Activated T-cell treated with anti-CD3 and anti-CD28 coated beads, Interleukin-2, amount 50 U/mL, for 24 hours (primary cell): ENCODE measurements at places on chromosomes 3 and 15.
A peak's percentile ranks its signal among the peaks of the same experiment; 100 is the strongest.

DNA sequence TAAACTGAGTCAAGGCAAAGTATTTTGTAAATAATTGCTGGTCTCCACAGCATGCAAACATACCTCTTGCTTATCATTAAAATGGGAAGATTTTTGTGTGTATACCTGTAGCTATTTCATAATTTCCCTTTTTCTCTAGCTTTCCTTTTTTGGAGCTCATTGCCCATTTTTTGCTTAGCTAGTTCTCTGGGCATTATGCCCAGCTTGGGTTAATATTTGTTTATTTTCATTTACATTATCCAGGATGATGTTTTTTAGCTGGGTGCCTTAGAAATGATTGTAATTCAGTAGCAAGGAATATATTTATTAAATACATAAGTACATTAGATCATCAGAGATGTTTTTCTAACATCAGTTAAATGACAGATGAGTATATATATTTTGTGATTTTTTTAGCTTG is 1271.7 kb upstream of the GBE1 start:
- no peak overlapping the region for H3K27ac ChIP-seq
- H3K4me3 ChIP-seq: no peak overlapping the region
- H3K27me3 ChIP-seq: no peaks in the 10 kb centered on the region
- DNase-seq: no peak
- no peaks in the 10 kb centered on the region for H3K36me3 ChIP-seq
- no peaks in the 10 kb centered on the region for H3K4me1 ChIP-seq

DNA sequence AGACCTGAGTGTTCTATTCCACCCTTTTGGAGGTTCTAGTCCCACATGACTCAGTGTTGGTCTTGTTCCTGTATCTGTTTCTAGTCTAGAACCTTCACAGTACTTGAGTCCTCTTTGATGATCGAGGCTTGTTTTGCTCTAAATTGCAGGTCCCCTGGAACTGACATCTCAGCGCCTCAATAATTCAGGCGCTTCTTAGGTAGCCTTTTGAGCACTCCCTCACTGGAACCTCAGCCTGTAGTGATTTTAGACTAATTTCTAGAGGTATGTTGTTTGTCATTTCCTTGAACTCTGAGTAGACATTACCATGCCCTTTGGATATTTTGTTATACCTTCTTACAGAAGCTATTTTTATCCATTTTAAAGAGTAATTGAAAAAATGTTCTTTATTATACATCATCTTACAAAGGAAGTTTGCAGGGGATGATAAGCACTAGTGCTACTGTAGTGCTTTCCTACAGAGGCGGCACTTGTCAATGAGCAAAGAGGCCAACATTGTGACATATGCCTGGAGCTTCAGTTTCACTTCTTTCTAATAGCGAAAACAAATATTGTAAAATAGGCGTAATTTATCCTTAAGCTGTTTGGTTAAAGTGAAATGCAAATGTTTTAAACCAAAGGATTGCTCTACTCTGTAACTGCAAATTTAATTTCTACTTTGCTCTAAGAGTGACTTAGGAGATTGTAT is 75.7 kb downstream of the EFL1 start:
- DNase-seq: no peak
- H3K27me3 ChIP-seq: no peaks in the 10 kb centered on the region
- H3K4me1 ChIP-seq: no peaks in the 10 kb centered on the region

DNA sequence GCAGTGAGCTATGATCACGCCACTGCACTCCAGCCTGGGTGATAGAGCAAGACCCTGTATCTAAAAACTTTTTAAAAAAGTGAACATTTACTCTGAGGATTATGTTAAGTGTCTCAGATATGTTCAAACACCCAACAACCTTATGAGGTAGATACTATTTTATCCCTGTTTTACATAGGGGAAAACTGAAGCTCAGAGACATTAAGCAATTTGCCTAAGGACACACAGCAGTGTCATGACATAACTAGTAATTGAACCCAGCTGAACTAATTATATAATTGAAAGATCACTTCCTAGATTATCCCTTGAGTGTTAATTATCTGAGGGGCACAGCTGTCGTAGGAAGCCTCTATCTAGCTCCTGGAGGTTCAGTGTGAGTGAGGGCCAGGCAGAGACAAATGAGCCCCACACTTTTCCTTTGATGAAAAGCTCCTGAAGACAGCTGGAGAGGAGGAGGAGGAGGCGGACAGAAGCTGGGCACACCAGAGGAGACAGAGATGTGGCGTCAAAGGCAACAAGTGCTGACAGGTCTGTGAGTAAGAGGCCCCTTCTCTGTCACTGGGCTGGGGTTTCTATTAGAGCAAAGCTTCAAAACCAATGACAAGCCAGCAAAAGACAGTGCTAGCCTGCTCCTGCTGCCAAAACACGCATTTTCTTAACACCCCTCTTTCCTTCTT is 20.5 kb downstream of the TRH start:
- no peaks in the 10 kb centered on the region for H3K4me1 ChIP-seq
- no peaks in the 10 kb centered on the region for H3K36me3 ChIP-seq
- H3K4me3 ChIP-seq: no peak overlapping the region
- peaks cover 31% of the 10 kb centered on the region for H3K27me3 ChIP-seq

DNA sequence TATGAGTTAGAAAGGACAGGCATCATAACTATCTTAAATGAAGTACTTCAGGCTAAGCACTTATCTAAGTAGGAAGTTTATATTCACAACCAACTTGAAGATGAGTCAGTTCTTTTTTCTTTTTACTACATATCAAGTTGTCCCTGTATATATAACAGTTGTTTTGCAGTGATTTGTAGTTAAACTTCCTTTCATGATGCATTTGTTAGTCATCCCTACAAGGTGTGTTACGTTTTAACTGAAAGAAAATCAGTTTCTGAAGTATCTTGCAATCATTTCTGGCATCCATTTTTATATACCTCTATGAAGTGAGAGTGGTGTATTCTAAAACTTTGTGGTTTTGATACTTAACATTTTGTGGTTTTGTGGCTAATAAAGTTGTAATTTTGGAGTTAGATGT is 46.1 kb downstream of the ZFAND6 start:
- no peaks in the 10 kb centered on the region for H3K27me3 ChIP-seq
- H3K4me1 ChIP-seq: peaks cover 56% of the 10 kb centered on the region
- DNase-seq: no peak
- H3K4me3 ChIP-seq: no peak overlapping the region
- H3K36me3 ChIP-seq: peaks cover 17% of the 10 kb centered on the region

DNA sequence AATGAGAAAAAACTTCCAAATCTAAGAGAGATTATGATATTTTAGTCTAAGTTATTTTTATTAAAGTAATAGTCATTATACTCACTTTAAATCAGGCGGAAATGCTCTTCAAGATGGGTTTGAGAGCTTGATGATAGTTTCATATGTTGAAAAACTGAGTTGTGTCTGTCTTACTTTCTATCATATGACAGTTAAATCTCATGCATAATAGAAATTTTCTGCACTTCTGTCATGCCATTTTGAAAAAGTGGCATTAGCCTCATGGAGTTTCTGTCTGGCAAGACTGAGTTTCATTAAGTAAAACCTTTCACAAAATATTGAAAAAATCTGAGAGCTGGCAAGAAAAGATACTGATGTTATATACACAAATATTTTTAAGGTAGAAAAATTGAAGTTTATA is 511.8 kb downstream of the EPHA3 start:
- H3K4me3 ChIP-seq: no peak overlapping the region
- no peaks in the 10 kb centered on the region for H3K4me1 ChIP-seq
- no peaks in the 10 kb centered on the region for H3K27me3 ChIP-seq
- no peak for DNase-seq
- no peaks in the 10 kb centered on the region for H3K36me3 ChIP-seq
- no peak overlapping the region for H3K27ac ChIP-seq

- H3K4me3 ChIP-seq: no peak overlapping the region
- H3K27ac ChIP-seq: no peak overlapping the region
- H3K36me3 ChIP-seq: peaks cover 18% of the 10 kb centered on the region
- no peak for DNase-seq
Observed at GRCh38 chr3:126746395-126747177, 42.5 kb downstream of the CHCHD6 start.

DNA sequence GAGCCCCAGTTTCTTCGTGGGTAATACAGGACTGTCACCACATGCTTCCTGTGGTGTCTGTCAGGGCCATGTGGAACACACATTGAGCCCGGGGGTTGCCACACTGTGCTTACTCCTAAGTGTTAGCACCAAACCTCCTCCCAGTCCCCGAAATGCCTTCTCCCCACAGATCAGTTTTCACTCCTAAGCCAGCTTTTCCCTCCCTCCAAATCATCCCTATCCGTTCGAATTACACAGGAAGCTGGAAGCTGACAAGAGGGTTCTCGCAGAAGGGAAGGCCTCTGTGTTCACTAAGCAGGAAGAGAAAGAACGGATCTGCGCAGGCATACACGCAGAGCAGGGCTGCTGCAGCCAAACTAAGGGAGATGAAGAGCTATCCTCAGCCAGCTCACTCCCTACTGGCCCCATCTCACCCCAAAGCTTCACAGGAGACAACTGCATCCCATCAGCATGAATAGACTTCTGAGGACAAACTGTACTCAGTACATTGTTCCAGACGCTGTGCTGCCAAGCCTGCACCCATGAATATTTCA is 32.3 kb downstream of the XXYLT1 start:
- H3K36me3 ChIP-seq: peaks cover 8% of the 10 kb centered on the region
- no peaks in the 10 kb centered on the region for H3K27me3 ChIP-seq
- DNase-seq: peak; percentile 21
- no peak overlapping the region for H3K4me3 ChIP-seq
- no peaks in the 10 kb centered on the region for H3K4me1 ChIP-seq
- no peak overlapping the region for H3K27ac ChIP-seq

GRCh38 chr3:183301937-183302580 is 49.0 kb downstream of the B3GNT5 start:
- no peak overlapping the region for H3K27ac ChIP-seq
- no peaks in the 10 kb centered on the region for H3K36me3 ChIP-seq
- DNase-seq: no peak
- no peaks in the 10 kb centered on the region for H3K27me3 ChIP-seq
- H3K4me1 ChIP-seq: peaks cover 16% of the 10 kb centered on the region

- H3K36me3 ChIP-seq: no peaks in the 10 kb centered on the region
- no peak overlapping the region for H3K4me3 ChIP-seq
- no peak overlapping the region for H3K27ac ChIP-seq
- H3K27me3 ChIP-seq: no peaks in the 10 kb centered on the region
- no peak for DNase-seq
Observed at GRCh38 chr3:192637803-192638202, 89.5 kb downstream of the FGF12 start.

DNA sequence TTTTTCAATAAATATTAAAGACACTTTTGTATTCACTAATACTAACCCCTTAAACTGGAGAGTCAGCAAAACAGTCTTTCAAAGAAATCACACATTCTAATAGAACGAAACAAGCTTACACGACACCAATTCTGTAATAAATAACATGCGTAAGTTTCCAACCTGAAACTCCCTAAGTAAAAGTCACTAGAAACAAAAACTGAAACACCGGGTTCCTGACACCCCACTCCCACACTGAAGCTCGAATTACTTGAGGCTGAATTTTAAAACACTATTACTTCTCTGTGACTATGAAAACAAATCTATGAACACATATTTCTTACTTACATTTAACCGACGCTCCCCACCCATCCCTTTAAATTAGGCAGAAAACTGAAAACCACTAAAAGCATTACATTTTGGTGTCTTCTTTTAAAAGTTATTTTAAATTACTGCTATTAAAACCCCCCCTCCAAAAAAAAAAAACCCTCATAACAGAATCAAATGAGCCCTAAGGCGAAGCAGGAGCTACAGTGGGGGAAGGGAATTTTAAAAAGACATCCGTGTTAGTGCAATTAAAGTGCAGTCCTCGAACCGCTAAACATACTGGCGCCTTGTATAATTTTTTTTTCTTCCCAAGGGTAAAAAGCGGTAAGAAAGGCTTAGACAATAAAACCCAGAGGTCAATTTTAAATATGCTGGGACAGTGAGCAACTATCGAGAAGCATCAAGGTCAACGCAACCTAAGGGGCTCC is 878 bp downstream of the SPPL2A start:
- peak overlapping the region; percentile 98 for H3K27ac ChIP-seq
- peaks cover 73% of the 10 kb centered on the region for H3K4me1 ChIP-seq
- no peak for DNase-seq

GRCh38 chr15:48515500-48515899 is 130.0 kb downstream of the FBN1 start:
- H3K4me3 ChIP-seq: no peak overlapping the region
- H3K36me3 ChIP-seq: no peaks in the 10 kb centered on the region
- H3K4me1 ChIP-seq: no peaks in the 10 kb centered on the region
- DNase-seq: no peak

DNA sequence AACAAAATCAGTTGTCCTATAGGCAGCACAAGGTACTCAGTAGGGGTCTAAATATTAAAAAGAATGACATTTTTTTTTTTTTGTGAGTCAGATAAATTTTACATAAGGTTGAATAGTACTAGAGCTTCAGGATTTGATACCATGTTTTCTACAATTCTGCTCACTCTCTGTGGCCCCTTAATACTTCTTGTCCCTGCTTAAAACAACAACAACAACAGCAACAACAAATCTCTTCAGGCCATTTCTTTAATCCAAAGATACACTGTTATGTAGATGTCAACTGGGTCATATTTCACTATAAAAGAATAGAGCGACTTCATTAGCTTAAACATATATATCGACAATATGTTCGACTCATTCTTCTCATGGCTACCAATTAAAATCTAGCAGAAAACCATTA is 3.0 kb downstream of the IL5RA start:
- no peak for DNase-seq
- peaks cover 32% of the 10 kb centered on the region for H3K4me1 ChIP-seq
- H3K27ac ChIP-seq: peak overlapping the region; percentile 77
- H3K36me3 ChIP-seq: no peaks in the 10 kb centered on the region
- no peak overlapping the region for H3K4me3 ChIP-seq
- H3K27me3 ChIP-seq: peaks cover 9% of the 10 kb centered on the region

GRCh38 chr15:84079885-84080777 is 155.4 kb upstream of the GOLGA6L4 start:
- H3K4me1 ChIP-seq: peaks cover 11% of the 10 kb centered on the region
- H3K4me3 ChIP-seq: peak overlapping the region; percentile 78
- H3K36me3 ChIP-seq: no peaks in the 10 kb centered on the region
- peaks cover 82% of the 10 kb centered on the region for H3K27me3 ChIP-seq
- no peak overlapping the region for H3K27ac ChIP-seq

- H3K27ac ChIP-seq: no peak overlapping the region
- no peaks in the 10 kb centered on the region for H3K27me3 ChIP-seq
- H3K4me1 ChIP-seq: peaks cover 38% of the 10 kb centered on the region
Observed at GRCh38 chr3:114627770-114628169, 333.9 kb downstream of the TIGIT start.

DNA sequence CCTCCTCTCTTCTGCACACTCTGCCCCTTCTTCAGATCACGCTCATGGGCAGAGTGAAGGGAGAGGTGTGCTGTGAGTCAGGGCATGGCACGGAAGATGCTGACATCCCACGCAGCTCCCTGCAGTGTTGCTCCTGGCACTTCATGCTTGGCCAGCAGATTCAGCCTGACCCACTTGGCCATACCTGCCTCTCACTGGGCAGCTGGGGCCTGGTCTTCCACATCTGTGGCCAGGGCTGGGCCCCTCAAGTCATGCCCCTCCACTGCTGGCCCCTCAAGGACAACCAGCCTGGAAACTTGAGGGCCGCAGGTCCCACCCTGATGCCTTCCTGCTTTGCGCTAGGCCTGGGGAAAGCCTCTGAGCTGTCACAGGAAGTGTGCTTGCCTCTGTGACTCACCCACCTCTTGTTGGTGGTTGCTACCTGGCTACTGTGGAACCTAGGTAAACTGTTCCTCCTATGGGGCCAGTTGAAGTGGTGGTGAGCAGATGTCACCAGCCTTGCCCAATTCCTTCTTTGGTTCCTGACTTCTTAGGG is 48.7 kb downstream of the BSN start:
- H3K36me3 ChIP-seq: no peaks in the 10 kb centered on the region
- peaks cover 21% of the 10 kb centered on the region for H3K4me1 ChIP-seq
- H3K27ac ChIP-seq: peak overlapping the region; percentile 83
- DNase-seq: peak; percentile 71

GRCh38 chr3:153313302-153313965 is 151.4 kb downstream of the RAP2B start:
- no peak overlapping the region for H3K27ac ChIP-seq
- no peak for DNase-seq
- no peaks in the 10 kb centered on the region for H3K36me3 ChIP-seq
- H3K4me1 ChIP-seq: peaks cover 10% of the 10 kb centered on the region
- no peak overlapping the region for H3K4me3 ChIP-seq
- H3K27me3 ChIP-seq: no peaks in the 10 kb centered on the region
